ENCODE measurements at places on chromosomes 1 and 21. TPM values are rescaled to one million over a fixed set of nuclear protein-coding genes. Genes with fewer than 3 reads are reported as not detected.

DNA sequence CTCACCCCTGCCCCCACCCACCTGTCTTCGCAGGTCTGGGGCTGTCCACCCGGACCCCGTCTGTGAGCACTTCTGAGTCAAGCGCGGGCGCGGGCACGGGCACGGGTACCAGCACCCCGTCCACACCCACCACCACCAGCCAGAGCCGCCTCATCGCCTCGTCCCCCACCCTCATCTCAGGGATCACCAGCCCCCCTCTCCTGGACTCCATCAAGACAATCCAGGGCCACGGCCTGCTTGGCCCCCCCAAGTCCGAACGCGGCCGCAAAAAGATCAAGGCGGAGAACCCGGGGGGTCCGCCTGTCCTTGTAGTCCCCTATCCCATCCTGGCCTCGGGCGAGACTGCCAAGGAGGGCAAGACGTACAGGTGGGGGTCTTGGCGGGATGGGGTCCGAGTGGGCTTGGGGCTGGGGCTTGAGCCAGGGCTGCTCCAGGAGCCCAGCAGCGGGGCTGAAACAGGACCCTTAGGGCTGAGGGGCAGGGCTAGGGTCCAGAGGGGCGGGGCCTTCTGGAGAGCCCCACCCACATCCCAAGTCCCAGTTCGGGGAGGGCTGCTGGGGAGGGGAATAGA lies 23.9 kb downstream of the ZNF362 start:
- DNase-seq: peak; percentile 63

SLC9C2 gene
- 0.03 TPM for polyA plus RNA-seq

DNA sequence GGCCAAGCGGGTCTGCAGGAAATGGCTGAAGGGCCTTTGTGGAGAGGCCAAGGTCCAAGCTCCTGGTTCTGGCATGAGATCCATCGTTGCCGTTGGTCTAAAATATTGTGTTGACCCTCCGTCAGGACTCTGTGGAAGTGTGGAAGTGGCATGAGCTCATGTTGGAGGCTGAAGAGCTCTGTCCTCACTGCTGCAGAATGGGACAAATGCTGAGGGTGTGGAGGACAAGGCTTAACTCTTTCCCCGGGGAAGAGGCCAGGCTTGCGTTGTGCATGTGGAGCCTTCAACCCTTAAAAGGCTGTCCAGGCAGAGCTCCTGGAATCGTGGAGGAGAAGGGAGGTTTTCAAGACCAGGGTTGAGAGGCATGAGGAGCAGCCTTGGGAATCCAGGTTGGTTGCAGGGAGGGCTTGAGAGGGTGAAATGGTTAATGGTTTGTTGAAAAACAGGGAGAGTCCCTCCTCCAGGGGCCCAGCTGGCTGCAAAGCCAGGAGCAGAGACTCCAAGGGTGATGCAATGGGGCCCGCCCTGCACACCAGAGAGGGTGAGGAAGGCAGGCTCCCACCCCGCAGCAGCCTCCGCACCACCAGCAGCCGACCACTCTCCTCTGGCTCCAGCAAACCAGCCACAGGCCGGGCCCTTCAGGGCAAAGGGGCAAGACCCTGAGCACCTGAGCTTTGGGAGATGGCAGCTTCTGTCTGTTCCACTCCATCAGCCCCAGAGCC lies 6.7 kb upstream of the AHCYL1 start:
- DNase-seq: no peak

DNA sequence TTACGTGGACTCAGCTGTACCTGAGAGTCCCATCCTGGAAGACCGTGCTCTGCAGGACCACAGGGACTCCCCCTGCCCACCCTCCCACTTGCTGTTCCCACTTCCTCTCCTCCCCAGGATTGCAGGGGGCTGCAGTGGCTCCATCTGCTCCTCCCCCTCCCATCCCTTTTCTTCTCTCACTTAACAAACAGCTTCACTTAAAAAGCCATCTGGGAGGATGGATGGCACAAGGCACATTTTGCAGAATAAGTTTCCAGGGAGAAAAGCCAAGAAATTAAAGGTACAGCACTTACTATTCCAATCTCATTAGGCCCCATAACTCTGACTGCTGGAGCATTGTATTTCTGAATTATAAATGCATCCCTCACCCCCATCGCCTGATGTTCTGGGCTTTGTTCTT lies 458.7 kb downstream of the PTPRU start:
- no peak for DNase-seq

DNA sequence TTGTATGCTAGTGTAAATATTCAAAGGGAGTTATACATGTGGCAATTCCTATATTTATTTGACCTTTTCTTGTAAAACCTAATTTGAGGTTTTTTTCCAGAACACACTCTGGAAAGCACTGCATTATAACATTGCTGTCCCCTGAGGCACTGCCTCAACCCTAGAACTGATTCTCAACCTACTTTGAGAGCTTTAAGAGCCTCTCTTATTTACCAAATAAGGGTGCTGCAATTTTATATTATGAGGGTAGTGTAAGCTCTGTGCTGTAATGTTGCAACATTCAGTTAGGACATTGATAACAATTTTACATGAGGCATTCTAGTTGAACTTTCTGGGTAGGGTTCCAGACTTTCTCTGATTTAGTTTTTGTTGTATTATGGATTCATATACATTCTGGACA lies 302.2 kb upstream of the DEPDC1 start:
- no peak for DNase-seq

KRTAP7-1 gene
- not detected for polyA plus RNA-seq

DNA sequence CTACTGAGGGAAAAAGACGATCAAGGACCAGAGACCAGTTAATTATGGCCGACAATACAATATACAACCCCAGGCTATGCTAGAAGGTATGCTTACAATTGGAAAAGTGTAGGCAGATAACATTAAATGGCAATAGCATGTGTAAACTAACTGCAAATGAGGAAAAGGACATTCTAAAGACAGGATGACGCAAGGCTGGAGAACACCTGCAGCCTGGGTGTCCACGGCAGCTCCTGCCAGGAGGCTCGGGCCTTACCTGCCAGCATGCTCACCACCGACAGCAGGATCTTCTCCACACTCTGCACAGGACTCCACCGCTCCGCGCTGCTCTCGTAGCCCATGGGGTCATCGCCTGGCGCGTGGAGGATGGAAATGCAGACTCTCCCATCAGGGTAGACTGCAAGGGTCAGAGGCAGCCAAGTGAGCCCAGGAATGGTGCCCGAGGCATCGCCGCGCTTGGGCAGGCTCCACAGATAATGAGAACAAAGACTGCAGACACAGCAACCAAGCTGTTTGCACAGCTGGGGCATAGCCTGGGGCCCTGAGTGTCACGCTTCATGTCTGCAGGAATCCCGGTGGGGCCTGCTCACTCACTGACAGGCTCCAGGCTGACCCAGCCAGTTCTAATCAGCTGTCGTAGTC lies 28.2 kb downstream of the UBE2G2 start:
- peak; percentile 51 for DNase-seq

DYRK1A gene
- 21.9 TPM for polyA plus RNA-seq

- DNase-seq: no peak
Measured at GRCh38 chr1:31531177-31531999, 44.9 kb upstream of the TINAGL1 start.

Measured in spleen (tissue), 13 donors.